Fibroblast of skin of scalp (primary cell): ENCODE measurements at places on chromosomes 16 and 17.

DNA sequence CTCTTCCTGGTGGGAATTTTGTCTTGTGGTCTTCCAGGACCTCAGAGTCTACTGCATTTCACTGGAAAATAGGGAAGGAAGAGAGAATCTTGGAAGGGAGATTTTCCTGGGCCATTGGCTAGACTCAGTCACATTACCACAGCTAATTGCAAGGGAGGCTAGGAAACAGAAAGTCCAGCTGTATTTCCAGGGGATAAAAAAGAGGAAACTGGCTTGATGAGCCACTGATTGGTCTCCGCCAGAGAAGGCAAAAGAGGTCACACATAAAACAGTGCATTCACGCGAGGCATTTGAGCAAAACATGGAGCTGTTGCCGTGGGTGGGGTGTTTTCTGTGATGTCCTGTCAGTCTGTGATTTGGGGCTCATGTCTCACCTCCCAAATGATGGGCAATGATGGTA is 345.3 kb downstream of the FOXL1 start:
- DNase-seq, result no peak

GRCh38 chr17:82386255-82386831 is 14.8 kb downstream of the UTS2R start:
- no peak for DNase-seq

DNA sequence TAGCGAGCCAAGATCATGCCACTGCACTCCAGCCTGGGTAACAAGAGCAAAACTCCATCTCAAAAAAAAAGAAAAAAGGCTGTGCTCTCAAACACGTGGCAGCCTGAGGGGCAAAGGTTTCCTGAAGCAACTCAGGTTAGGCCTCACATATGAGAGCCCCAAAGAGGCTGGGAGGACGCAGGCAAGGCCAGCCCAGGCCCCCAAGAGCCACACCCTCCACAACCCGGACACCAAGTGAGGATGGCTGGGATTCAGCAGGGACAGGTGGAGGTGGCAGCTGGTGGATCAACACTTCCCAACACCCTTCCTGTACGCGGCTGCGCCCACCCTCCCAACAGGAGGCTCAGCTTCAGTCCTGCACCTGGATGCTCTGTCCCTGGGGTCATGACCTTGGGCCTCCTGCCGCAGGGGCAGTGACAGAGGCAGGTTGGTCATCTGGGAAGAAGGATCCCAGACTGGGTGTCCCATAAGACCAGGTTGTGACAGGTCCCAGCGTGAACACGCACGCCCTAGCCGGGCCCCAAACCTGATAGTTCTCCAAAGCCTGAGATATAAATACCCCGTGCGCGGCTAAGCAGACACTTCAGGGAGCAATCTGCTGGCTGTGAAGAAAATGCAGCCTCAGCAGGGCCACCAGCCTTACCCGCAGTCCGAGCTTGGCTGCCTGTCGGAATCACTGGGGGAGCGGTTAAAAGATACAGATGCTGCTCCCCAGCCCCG is 78.1 kb downstream of the TIMM22 start:
- DNase-seq, result no peak

DNA sequence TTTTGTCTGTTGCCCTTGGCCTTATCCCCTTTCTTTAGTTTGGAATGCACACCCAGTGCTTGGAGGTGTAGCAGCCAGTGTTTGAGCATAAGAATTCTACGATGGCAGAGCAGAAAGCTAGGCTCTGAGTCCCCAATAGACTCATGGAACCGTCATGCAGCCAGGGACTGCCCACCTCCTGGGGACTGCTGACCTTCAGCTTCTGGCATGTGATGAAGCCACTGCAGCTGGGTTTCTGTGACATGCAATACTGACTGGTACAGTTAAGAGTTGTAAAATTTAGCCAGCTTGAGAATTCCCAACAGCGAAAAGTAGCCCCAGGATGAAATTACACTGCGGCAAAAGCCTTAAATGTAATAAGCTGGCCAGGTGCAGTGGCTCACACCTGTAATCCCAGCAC is 9.0 kb upstream of the MAP3K14 start:
- DNase-seq, result peak; percentile 59

- DNase-seq, result no peak
These were observed 95.6 kb downstream of the STXBP4 start for GRCh38 chr17:55063885-55064874.

DNA sequence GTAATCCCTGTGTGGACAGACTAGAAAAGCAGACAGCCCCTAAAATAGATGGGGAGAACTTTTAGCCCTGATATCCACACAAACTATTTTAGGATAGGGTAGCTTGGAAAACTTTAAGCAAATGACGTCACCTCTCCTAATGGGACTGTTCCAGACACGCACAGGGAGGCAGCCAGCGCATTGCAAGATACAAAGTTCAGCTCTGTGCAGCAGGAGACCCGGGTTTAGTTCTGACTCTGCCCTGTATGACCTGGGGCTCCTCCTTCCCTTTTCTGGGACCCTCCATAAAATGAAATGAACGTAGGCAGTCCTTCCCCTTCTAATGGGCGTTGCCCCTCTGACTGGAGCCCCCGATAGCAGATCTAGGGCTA is 6.3 kb downstream of the ZNF689 start:
- DNase-seq, result no peak

DNA sequence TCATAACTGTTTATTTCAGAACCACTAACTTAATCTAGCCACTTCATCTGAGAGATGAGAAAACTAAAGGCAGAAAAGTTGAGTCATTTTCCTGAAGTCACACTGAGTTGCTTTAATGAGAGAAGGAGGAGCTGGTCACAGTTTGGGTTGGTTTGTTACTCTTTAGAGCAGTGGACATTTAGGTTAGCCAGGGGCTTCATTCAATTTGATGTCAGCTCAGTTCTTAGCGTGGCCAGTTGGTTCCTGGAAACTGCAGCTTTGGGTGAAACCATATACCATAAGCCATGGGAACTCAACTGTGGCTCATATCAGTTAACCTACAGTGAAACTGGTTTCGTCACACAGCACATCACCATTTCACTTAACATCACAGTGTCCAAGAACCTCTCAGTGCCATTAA is 59.2 kb upstream of the ADORA2B start:
- DNase-seq, result no peak

DNA sequence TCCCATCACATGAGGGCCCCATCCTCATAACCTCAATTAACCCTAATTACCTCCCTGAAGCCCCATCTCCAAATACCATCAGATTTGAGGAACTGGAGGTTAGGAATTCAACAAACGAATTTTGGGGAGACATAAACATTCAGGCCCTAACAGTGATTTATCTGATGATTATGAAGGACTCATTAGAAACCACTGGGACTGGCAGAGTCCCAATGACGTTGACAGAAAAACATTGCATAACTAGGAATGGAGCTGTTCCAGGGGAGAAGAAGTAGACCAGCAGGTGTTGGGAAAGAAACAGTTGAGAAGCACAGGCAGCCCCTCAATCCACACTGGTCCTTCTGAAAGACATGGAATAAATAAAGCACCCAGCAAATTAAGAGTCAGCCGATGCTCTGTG is 282.0 kb downstream of the MAP2K4 start:
- no peak for DNase-seq

DNA sequence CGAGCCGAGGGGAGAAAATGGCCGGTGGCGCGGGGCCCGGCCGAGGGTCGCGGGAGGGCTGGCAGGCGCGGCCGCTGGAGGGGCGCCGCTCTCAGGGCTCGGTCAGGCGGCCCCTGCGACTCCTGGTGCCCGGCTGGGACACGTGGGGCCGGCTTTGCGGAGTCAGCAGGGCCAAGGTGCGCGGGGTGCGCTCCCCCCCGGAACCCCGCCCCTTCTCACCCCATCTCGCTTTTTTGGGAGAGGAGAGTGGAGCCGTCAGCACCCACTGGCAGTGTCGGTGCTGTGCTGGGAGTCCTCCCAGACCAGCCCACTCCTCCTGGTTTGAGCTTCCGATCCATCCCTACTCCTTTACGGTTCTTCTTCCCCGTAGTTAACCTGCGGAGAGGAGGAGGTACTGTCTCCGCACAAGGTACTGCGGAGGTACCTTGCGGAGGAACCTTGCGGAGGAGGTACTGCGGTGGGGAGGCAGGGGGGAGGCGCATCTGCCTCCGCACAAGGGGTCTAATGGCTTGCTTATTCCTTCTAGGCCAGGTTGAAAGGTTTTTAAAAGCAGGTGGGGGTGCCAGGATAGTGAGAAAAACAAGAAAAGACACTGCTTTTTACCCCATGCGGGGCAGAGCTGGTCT is 19.1 kb upstream of the CBX8 start:
- DNase-seq, result no peak

DNA sequence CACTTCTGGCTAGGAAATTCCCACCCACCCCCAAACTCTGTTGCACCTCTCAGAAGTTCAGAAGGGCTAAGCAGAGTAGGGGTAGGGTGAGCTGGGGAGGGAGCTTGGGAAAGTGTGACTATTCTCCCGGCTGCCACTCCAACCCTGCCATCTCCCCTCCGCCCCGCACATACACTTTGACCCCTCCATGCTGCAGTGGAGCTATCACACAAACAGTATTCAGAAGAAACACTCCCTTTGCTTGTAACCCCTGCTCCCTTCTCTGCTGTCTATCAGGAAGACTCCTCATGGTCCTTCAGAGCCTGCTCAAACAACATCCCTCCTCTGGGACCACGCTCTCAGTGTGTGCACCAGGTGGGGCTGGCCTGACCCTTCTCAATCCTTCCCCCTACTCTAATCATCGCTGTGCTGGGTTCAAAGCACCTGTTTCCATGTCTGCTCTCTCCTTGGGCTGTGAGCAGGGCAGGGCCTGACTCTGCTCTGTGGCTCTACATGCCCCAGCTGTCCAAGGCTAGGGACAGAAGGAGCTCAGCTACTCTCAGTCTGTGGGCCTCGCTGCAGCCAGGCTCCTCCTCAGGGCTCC is 8.6 kb downstream of the SLC13A5 start:
- no peak for DNase-seq
